Ascending aorta (tissue), 2 donors: ENCODE measurements at places on chromosomes 7 and 10.

DNA sequence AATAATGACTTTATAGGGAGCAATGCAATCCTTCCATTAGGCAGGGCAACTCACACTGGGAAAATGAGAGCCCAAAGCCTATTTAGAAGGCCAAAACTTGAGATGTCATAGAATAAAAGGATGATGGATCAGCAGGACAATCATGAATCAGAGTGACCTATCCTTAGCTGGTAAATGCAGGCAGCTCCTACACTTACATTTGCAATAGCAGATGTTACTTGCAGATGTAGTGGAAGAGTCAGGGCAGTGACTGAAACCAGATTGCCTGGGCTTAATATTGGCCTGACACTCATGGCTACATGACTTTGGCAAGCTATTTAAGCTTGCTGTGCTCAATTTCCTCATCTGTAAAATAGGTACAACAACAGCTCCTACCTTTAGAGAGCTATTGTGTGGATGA lies 98.7 kb downstream of the PRTFDC1 start:
- H3K27me3 ChIP-seq = no peaks in the 10 kb centered on the region
- no peak for DNase-seq
- no peak overlapping the region for H3K27ac ChIP-seq
- no peaks in the 10 kb centered on the region for H3K4me1 ChIP-seq
- H3K36me3 ChIP-seq = no peaks in the 10 kb centered on the region

DNA sequence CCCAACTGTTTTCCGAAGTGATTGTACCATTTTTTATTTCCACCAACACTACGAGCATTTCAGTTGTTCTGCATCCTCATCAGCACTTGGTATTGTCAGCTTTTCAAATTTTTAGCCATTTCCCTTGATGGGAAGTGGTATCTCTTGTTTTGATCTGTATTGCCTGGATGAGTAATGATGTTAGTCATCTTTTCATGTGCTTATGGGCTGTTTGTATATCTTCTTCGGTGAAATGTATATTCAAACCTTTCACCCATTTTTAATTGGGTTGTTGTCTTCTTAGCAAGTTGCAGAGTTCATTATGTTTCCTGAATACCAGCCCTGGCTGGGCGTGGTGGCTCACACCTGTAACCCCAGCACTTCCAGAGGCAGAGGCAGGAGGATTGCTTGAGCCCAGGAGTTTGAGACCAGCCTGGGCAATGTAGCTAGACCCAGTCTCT lies 22.1 kb downstream of the CLIP2 start:
- H3K27me3 ChIP-seq = no peaks in the 10 kb centered on the region
- H3K4me3 ChIP-seq = no peak overlapping the region
- H3K36me3 ChIP-seq = no peaks in the 10 kb centered on the region
- DNase-seq = no peak

DNA sequence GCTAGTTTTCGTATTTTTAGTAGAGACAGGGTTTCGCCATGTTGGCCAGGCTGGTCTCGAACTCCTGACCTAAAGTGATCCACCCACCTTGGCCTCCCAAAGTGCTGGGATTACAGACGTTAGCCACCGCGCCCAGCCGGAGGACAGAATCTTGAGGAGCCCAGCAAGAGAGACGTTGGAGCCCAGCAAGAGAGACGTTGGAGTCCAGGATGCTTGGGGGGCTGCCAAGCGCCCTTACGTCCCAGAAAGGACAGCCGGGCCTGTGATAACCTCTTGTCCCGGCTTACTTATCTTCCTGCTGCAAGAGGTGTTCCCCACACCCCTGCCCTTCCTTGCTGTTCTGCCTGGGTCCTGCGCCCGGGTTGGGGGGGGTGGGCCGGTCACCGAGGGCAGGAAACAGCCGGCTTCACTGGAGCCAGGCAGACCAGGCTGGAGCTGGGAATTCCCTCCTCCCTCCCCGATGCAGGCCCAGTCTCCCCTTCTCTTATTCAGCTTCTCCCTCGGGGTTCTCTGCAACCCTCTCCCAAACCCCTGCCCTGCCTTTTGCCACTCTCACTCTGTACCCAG lies 1.9 kb upstream of the EPHB4 start:
- H3K27me3 ChIP-seq = peaks cover 5% of the 10 kb centered on the region
- no peaks in the 10 kb centered on the region for H3K4me1 ChIP-seq

GRCh38 chr10:27157150-27157549 lies 2.0 kb downstream of the MASTL start:
- peaks cover 9% of the 10 kb centered on the region for H3K36me3 ChIP-seq
- H3K4me1 ChIP-seq = peaks cover 18% of the 10 kb centered on the region
- DNase-seq = no peak
- no peak overlapping the region for H3K4me3 ChIP-seq
- H3K27ac ChIP-seq = no peak overlapping the region

DNA sequence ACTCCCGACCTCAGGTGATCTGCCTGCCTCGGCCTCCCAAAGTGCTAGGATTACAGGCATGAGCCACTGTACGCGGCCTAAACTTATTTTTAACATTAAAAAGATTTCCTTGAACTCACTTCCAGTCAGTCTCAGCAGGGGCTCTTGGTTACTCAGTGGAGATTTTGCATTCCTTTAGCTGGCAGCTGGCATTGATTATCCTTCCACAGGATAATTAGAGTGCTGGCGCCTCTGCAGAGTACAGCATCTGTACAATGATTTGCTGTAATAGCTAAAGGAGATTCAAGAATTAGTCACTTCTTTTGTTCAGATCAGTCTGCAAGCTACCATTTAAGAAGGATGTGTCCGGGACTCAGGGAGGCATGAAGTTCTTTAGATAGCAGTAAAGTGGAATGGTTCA lies 125.0 kb upstream of the NPY start:
- H3K27ac ChIP-seq = no peak overlapping the region
- DNase-seq = no peak
- no peaks in the 10 kb centered on the region for H3K27me3 ChIP-seq

GRCh38 chr7:79050603-79051002 lies 402.9 kb downstream of the MAGI2 start:
- DNase-seq = no peak
- H3K4me3 ChIP-seq = no peak overlapping the region
- no peaks in the 10 kb centered on the region for H3K36me3 ChIP-seq
- no peak overlapping the region for H3K27ac ChIP-seq
- H3K27me3 ChIP-seq = no peaks in the 10 kb centered on the region
- H3K4me1 ChIP-seq = no peaks in the 10 kb centered on the region

- H3K36me3 ChIP-seq = no peaks in the 10 kb centered on the region
- H3K27ac ChIP-seq = no peak overlapping the region
- H3K4me3 ChIP-seq = no peak overlapping the region
- no peak for DNase-seq
- no peaks in the 10 kb centered on the region for H3K4me1 ChIP-seq
Observed at GRCh38 chr7:37376386-37376785, 72.3 kb downstream of the ELMO1 start.

GRCh38 chr7:41029072-41029499 lies 673.8 kb downstream of the INHBA start:
- H3K4me1 ChIP-seq = no peaks in the 10 kb centered on the region
- no peak overlapping the region for H3K27ac ChIP-seq
- H3K36me3 ChIP-seq = peaks cover 8% of the 10 kb centered on the region
- DNase-seq = no peak

- H3K4me3 ChIP-seq = no peak overlapping the region
- H3K36me3 ChIP-seq = peaks cover 22% of the 10 kb centered on the region
- H3K4me1 ChIP-seq = peaks cover 4% of the 10 kb centered on the region
- no peaks in the 10 kb centered on the region for H3K27me3 ChIP-seq
- DNase-seq = no peak
Observed at GRCh38 chr7:2202901-2203765, 29.6 kb downstream of the MAD1L1 start.

DNA sequence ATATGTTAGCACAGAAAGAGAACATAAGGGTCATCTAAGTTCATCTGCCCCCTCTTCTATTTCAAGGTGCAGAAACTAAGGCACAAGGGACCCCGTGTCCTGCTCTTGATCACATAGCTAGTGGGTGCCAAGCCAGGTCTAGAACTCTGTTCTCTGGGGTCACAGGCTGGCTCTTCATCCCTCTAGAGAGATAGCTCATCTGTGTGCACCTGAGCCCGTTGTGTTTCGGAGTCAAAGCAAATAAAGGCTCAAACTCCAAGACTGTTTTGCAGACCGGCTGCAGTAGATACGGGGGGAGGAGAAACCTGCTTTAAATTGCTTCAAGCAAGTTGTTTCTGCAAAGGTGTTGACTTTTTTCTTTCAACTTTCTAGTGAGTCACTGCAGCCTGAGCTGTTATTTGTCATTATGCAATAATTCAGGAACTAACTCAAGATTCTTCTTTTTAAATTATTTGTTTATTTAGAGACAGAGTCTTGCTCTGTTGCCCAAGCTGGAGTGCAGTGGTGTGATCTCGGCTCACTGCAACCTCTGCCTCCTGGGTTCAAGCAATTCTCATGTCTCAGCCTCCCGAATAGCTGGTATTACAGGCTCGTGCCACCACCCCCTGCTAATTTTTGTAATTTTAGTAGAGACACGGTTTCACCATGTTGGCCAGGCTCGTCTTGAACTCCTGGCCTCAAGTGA lies 6.5 kb downstream of the BLVRA start:
- DNase-seq = no peak
- H3K27me3 ChIP-seq = no peaks in the 10 kb centered on the region
- H3K4me1 ChIP-seq = peaks cover 8% of the 10 kb centered on the region
- H3K4me3 ChIP-seq = no peak overlapping the region
- no peaks in the 10 kb centered on the region for H3K36me3 ChIP-seq
- no peak overlapping the region for H3K27ac ChIP-seq

DNA sequence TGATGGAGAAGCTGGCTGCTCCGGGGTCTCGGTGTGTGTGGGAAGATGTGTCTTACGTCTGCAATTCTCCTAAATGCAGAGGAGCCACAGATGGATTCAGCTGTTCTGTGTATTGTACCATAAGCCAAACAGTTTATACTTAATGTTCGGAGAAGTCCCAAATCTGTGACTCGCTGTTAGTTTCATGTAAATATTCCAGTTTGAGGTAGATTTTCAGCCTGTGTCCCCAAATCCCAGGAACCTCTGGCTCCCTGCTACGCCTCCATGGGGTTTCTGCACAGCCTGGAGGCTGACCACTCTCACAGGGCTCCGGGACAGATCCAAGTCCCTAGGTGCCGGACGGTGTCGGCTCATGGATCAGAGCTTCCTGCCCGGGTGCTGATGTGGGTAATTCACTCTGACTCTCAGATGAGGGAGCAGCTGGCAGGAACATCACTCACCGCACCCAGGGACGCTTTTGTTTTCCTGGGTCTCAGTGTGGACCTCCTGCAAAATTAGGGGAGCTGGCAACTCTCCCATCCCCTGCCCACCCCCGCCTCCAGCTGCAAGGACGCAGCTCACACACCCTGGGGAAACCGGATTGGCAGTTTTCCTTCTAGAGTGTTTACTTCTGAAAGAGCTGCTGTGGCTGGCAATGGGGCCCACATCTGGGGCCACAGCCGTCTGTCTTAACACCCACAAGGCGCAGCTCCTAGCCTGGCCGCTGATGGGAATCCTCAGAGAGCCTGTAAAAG lies 421.1 kb upstream of the FOXK1 start:
- DNase-seq = no peak
- H3K4me3 ChIP-seq = no peak overlapping the region
- no peaks in the 10 kb centered on the region for H3K4me1 ChIP-seq
- no peaks in the 10 kb centered on the region for H3K36me3 ChIP-seq

DNA sequence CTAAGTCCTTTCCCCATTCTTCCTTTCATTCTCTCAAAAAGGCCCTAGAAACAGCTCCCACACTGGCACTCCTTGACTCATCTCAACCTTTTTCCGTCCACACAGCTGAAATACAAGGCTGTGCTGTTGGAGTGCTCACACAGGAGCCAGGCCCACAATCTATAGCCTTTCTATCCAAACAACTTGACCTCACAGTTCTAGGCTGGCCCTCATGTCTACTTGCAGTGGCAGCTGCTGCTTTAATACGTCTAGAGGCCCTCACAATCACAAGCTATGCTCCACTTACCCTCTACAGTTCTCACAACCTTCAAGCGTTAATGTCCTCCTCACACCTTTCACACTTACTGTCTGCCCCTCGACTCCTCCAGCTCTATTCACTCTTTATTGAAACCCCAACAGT lies 12.0 kb upstream of the LRRC61 start:
- no peak overlapping the region for H3K4me3 ChIP-seq
- no peak overlapping the region for H3K27ac ChIP-seq
- no peaks in the 10 kb centered on the region for H3K36me3 ChIP-seq

DNA sequence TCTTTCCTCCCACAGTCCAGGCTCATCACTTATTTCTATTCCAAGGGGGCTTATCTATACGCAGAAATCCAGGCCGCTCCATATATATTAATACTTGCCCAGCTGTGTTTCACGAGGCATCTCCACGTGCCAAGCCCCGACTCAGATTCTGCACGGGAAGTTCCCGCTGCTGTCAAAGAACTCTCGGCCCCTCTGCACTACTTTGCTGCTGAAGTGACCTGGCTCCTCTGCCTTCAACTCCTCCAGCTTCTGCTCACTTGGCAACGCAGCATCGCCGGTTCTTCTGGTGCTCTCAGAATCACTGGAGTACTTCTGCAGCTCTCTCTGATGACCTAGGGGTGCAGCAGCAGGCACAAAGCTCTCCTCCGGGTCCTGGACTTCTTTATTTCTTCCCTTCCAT lies 9.7 kb upstream of the CHST12 start:
- no peaks in the 10 kb centered on the region for H3K4me1 ChIP-seq
- no peaks in the 10 kb centered on the region for H3K27me3 ChIP-seq

- no peaks in the 10 kb centered on the region for H3K4me1 ChIP-seq
- H3K4me3 ChIP-seq = no peak overlapping the region
- no peak for DNase-seq
- no peak overlapping the region for H3K27ac ChIP-seq
- H3K36me3 ChIP-seq = no peaks in the 10 kb centered on the region
Observed at GRCh38 chr7:153641199-153641598, 411.0 kb upstream of the DPP6 start.

DNA sequence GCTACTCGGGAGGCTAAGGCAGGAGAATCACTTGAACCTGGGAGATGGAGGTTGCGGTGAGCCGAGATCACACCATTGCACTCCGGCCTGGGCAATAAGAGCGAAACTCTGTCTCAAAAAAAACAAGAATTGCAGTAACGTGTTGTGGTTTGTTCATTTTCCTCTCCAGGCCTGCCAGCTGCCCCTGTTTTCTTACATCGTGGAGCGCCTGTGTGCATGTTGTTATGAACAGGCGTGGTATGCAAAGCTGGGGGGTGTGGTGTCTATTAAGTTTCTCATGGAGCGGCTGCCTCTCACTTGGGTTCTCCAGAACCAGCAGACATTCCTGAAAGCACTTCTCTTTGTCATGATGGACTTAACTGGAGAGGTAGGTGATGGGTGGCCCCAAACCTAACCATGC lies 52.1 kb downstream of the TRRAP start:
- no peak for DNase-seq
- peaks cover 79% of the 10 kb centered on the region for H3K36me3 ChIP-seq
- no peaks in the 10 kb centered on the region for H3K4me1 ChIP-seq
- no peak overlapping the region for H3K27ac ChIP-seq

GRCh38 chr10:79244841-79245504 lies 102.3 kb upstream of the PPIF start:
- H3K36me3 ChIP-seq = no peaks in the 10 kb centered on the region
- DNase-seq = peak; percentile 81
- peak overlapping the region; percentile 11 for H3K4me3 ChIP-seq

- H3K27ac ChIP-seq = peak overlapping the region; percentile 71
- H3K36me3 ChIP-seq = no peaks in the 10 kb centered on the region
- H3K27me3 ChIP-seq = no peaks in the 10 kb centered on the region
- DNase-seq = peak; percentile 77
- H3K4me3 ChIP-seq = peak overlapping the region; percentile 14
Observed at GRCh38 chr7:98755138-98755898, 114.5 kb downstream of the TMEM130 start.
